ENCODE measurements at places on chromosomes 12 and 14. TPM values are rescaled to one million over a fixed set of nuclear protein-coding genes. Genes with fewer than 3 reads are reported as not detected.

DNA sequence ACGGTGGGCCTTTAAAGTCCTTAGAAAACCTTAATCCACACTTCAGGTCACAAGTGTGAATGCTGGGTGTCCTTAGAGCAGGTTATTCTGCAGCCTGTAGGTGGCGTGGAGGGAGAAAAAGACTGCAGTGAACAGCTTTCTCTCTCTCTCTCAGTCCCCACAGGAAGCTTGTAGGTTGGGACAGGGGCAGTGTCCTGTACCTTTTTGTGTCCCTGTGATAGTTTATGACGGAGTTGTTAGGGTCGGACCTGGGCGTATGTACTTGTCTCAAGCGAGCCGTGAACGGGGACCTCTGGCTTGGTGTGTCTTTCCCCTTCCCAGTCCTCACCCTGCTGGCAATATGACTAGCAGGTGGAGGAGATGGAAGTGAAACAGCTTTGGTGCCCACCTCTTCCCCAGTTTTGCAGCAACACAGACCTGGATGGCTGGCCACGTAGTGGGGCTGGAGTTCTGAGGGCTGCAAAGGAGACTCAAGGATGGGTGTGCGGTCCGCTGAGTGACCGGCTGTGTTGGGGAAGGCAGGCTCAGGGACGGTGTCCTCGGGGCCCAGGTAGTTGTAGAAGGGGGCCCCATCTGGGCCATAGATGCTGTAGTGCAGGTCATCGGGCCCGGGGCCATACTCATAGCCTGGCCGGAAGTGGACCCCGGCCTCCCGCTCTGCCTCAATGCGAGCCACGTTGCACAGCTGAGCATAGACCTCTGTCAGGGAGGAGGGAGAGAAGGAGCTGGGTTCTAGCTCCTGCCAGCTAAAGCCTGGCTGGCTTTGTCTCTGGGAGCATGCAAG lies 8.9 kb downstream of the ISCA2 start:
- DNase-seq: no peak

DNA sequence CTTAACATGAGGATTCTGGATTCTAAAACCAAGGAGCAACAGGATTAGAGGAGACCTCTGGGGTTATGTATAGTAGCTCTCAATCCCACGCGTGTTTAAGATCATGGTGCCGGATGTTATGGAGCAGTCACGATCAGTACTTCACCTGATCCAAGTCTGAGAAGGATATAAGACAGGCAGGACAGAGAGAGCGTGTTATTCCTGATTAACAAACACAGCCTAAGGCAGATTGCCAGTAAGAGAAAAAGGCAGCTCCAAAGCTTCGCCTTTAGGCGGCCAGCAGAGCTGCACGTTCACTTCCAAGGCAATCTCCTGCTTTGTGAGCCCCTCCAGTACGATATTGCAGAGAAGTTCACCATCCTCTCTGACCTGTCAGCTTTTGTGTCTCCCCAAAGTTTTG lies 5.5 kb downstream of the SETD3 start:
- DNase-seq: no peak

DNA sequence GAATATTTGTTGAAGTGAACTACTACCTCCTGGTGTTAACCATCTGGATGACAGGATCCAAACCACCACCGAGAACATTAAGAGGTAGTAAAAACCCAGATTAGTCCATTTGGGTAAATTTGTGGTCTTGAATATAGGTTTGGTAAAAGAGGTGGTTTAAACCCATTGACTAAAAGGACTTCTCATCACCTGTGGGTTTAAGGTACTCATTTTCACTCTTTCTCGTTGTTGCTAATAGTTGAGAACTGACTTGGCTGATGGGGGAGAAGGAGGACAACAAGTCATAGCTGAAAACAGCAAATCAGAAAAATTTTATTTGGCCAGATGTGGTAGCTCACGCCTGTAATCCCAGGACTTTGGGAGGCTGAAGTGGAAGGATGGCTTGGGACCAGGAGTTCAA lies 59.2 kb downstream of the ACADS start:
- no peak for DNase-seq

GRCh38 chr12:124564971-124565491 lies 2.4 kb downstream of the NCOR2 start:
- DNase-seq: peak; percentile 45

GRCh38 chr14:95067526-95067925 lies 89.8 kb downstream of the DICER1 start:
- DNase-seq: no peak

GRCh38 chr14:89614009-89614691 lies 197.1 kb upstream of the FOXN3 start:
- DNase-seq: no peak

GRCh38 chr14:74408870-74409269 lies 17.1 kb downstream of the SYNDIG1L start:
- no peak for DNase-seq

GRCh38 chr14:23861666-23862065 lies 91.9 kb upstream of the DHRS4 start:
- peak; percentile 11 for DNase-seq

- DNase-seq: no peak
Measured at GRCh38 chr12:24599736-24600135, 349.2 kb downstream of the BCAT1 start.

DNA sequence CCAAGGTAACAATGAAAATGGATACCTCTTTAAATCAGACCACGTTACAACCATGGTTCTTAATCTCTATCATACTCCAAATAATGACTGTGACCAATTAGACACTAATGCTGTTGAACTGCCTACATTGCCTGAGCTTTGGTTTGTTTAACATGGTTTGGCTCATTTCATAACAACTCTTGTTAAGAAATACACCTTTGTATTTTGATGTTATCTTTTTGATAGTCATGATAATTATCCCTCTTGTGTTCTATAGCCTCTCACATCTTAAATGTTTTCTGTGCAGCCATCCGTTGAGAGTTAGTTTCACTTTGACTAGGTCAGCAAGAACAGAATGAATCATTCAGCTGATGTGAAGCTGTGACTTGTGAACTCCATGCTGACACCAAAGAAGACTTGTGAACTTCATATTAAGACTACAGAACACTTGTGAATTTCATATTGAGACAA lies 75.5 kb upstream of the RERGL start:
- no peak for DNase-seq

DNA sequence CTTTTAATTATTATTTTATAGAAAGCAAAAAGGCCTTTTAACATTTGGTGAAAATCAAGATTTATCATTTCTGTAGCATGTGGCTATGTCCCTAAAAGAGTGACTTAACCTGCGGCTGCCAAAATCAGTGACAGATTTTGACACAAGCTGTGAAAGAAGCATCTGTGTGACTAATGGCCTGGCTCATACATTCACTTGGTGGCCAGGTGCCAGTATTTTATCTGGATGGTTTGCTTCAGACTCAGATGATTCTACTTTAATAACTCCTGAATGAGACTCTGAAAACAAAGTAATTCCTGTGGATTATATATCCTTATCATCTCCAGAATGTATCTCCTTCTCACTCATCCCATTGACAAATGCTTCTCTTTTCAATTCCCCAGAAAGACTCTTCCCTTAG lies 103.0 kb downstream of the FSCB start:
- DNase-seq: no peak

GRCh38 chr12:5506295-5506694 lies 74.4 kb downstream of the NTF3 start:
- no peak for DNase-seq

DNA sequence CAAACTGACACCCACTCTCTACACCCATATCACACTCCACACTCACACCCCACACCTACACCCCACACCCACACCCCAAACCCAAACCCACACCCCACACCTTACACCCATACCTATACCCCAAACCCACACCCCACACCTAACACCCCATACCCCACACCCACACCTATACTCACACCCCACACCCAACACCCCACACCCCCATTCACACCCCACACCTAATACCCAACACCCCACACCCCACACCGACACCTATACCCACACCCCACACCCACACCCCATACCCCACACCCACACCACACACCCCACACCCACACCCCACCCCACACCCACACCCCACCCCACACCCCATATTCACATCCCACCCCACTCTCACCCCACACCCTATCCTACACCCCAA lies 38.5 kb downstream of the TMEM120B start:
- no peak for DNase-seq

- no peak for DNase-seq
Measured at GRCh38 chr12:4506870-4507269, 31.8 kb upstream of the RAD51AP1 start.

DNA sequence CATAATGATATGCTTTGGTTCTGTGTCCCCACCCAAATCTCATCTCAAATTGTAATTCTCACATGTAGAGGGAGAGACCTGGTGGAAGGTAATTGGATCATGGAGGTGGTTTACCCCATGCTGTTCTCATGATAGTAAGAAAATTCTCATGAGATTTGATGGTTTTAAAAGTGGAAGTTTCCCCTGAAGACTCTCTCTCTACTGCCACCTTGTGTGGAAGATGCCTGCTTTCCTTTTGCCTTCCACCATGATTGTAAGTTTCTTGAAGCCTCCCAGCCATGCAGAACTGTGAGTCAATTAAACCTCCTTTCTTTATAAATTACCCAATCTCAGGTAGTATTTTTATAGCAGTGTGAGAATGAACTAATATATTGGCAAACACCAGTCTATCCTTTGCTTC lies 260.4 kb upstream of the PPFIA2 start:
- no peak for DNase-seq

- DNase-seq: no peak
Measured at GRCh38 chr14:72444701-72445100, 449.2 kb downstream of the DPF3 start.

DNA sequence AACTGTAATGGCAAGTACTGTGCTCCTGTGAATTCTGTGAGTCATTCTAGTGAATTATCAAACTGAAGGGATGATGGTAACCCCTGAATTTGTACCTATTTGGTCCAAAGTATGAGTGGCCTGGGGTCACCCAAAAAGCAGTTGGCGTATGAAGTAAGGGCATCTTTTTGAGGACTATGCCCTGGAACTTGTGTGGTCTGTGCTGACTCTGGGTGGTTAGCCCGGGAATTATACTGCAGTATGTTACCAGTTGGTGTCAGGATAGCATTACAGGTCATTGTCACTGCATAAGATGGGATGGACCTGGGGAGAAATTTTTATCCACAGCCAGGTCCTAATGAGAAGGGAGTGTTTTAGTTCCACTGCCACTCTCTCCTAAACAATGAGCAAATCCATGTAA lies 174.7 kb downstream of the SSPN start:
- no peak for DNase-seq

DNA sequence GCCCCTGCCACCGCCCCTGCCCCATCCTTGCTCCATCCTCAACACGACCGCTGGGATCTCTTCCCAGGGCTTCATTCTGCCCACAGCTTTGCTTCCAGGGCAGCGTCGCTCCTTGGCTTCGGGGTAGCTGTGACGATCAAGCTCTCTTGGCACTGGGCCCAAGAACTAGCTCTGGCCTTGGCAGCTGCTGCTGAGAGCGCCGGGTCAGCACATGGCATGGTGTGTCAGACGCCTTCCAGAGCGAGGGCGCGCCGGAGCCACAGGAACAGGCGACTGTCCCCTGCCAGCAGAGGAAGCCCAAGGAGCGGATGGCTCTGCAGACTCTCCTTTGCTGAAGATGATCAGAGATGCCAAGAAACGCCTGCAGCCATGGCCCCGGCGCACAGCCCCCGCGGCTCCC lies 15.9 kb downstream of the RAB35 start:
- DNase-seq: peak; percentile 69

GRCh38 chr12:93111773-93112172 lies 182.7 kb upstream of the EEA1 start:
- DNase-seq: no peak

GRCh38 chr14:24954037-24954699 lies 95.8 kb downstream of the STXBP6 start:
- DNase-seq: no peak

DNA sequence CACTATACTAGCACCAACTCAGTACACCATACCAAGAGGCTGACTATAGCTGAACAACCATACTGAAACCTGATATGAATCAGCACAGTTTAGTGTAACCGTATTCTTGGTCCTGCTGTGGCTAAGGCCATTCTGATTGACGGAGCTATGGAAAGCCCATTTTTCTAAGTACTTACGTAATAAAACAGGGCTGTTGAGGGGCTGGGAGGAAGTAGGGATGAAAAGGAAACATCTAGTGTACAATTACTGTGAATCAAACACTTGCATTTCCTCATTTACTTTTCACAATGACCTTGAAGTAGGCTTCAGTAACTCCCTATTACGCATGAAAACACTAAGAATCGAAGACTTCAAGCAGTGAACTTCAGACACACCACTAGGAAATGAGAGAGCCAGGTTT lies 198.2 kb downstream of the BTG1 start:
- no peak for DNase-seq

- peak; percentile 83 for DNase-seq
Measured at GRCh38 chr12:219891-220352, 6.0 kb upstream of the SLC6A12 start.

- DNase-seq: no peak
Measured at GRCh38 chr12:131897875-131898274, 3.5 kb downstream of the ULK1 start.

GRCh38 chr12:98067795-98068194 lies 447.6 kb upstream of the TMPO start:
- DNase-seq: no peak

- DNase-seq: no peak
Measured at GRCh38 chr12:32322354-32322753, 77.0 kb upstream of the FGD4 start.

- DNase-seq: no peak
Measured at GRCh38 chr12:59179231-59179630, 258.9 kb upstream of the LRIG3 start.

DNA sequence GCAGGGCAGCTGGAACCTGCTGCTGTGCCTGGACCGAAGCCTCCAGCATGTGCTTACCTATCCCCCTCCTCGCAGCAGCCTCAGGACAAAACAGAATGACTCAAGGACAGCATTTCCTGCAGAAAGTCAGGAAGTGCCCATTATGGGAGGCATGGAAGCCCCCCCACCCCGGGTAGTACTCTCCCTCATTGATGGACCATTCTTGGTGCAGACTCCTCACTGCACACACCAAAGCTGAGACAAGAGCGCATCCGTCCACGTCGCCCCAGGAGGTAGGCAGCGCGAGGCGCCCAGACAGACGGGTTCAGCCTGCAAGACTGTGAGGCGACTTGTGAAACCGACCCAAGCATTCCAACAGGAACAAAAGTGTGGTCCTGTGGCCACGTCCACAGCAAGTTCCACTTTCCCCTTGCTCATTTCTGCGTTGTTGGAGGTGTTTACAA lies 243.9 kb upstream of the ATXN7L3B start:
- no peak for DNase-seq

The SIX6 gene
- total RNA-seq: not detected

The RTL1 gene
- not detected for total RNA-seq

The WIF1 gene
- total RNA-seq: 0.55 TPM

The ADAM21 gene
- not detected for total RNA-seq

The COCH gene
- total RNA-seq: 3.1 TPM

The KRT79 gene
- not detected for total RNA-seq

The ALDH2 gene
- total RNA-seq: 371 TPM

The ITGB7 gene
- 4.6 TPM for total RNA-seq

The EML1 gene
- total RNA-seq: 14.5 TPM

The CLEC14A gene
- total RNA-seq: 5.8 TPM

The KLHDC1 gene
- 3.7 TPM for total RNA-seq

The KRT85 gene
- total RNA-seq: not detected

The DDX55 gene
- 13.0 TPM for total RNA-seq

The TFCP2 gene
- total RNA-seq: 26.0 TPM
